Sciatic nerve (tissue), 2 donors: ENCODE measurements at places on chromosomes 4 and X.

GRCh38 chrX:9430346-9430921 is 34.4 kb upstream of the TBL1X start:
- no peak for DNase-seq

DNA sequence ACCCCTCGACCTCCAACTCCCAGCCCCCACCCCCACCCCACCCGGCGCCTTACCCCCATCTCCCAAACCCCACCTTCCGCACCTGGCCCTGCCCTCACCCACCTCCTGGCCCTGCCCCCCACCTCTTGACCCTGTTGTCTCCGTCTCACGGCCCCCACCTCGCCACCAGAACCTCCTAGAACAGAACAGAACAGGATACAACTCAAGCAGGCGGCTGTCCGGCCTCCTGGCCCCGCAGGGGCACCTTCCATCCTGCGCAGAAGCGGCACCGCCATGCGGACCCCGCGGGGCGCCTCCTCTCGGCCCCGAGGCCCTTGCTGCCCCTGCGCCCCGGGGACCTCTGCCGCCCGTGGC is 354 bp downstream of the CTAG2 start:
- DNase-seq: no peak

DNA sequence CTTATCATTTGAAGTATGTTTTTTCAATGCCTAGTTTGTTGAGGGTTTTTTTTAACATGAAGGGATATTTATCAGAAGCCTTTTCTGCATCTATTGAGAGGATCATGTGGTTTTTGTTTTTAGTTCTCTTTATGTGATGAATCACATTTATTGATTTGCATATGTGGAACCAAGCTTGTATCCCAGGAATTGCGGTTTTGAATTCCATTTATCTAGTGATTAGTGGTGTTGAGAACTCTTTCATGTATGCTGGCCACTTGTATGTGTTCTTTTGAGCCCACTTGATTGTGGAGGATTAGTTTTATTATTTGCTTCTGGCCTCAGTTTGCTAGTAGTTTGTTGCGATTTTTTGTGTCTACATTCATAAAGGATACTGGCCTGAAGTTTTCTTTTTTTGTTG is 85.0 kb upstream of the CNKSR2 start:
- no peak for DNase-seq

DNA sequence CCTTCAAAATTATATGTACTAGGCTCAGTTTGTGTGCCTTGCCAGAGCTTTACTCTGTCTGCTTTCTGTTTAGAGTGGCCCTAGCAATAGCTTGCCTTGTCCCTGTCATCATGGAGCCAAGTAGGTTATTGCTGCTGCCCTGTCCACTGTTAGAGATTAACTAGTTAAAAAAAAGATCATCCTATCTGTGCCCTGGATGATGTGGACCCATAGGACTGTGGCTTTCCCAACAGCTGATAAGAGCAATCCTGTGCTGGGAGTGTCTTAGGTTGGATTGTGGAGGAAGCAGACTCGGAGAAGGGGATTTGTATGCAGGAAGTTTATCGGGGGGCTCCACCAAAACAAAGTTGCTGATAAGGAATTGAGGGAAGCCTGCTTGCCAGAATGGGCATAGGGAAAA is 23.8 kb downstream of the PPP1R2C start:
- no peak for DNase-seq

DNA sequence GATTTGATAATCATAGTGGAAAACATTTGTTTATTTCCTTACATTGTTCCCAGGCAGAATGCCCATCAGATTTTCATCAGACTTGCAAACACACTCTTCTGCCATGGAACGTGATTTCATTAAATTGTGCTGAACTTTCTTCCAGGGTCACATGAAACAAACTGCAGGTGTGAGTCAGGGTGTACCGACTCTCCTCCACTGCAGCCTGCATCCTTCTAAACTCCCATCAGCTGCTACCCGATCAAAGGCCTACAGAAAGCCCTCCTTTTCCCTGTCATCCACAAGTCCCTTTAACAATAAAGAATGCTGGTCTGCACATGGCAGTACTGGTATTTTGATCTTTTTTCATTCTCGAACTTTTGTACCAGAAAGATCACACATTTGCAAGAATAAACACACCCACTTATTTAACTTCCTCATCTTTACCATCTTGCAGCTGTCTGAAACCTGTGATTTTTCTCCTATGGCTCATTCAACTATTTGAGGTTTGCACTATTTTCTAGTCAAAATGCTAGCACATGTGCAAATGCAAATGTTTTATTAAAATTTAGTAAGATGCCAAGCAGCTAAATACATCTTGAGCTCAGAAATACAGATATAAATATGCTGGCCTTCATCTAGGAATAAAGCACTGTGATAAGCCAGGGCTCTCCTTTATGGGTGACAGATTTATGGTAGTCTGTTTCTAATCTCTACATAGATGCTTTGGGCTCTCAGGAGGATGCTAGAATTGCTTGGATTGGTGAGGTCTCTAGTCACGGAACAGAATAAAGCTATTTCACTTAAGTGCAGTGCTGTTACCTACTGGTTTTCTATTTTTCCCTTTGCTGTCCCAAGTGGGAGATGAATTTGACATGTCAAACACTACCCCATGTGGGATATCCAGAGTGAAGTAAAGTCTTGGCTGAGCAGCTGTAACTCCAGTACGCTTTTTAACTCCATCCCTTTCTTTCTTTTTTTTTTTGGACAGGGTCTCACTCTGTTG is 25.8 kb upstream of the ARHGAP24 start:
- no peak for DNase-seq

DNA sequence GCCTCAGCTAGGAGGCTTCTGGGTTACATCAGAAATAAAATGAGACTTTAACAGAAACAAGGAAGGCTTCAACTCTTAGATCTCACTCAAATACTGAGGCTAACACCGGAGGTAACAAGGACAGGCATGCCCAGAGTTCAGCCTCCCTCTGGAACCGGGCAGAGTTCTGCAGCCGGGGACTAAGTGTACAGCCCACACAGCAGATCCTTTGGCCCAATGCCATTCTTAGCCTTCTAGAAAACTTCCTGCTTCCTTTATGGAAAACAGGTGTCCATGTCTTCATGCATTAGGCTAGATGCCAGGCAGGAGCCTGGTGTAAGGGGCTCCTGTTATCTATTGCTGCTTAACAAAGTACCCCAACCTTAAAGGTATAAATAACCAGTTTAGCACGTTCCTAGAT is 369.7 kb downstream of the BCOR start:
- DNase-seq: no peak

- no peak for DNase-seq
Measured at GRCh38 chrX:13087322-13088155, 43.1 kb upstream of the FAM9C start.

GRCh38 chr4:134807231-134807745 is 605.7 kb upstream of the PABPC4L start:
- DNase-seq: no peak

GRCh38 chr4:88793475-88793874 is 95.8 kb upstream of the NAP1L5 start:
- no peak for DNase-seq

- DNase-seq: no peak
Measured at GRCh38 chr4:53057679-53058078, 195.6 kb downstream of the RASL11B start.

DNA sequence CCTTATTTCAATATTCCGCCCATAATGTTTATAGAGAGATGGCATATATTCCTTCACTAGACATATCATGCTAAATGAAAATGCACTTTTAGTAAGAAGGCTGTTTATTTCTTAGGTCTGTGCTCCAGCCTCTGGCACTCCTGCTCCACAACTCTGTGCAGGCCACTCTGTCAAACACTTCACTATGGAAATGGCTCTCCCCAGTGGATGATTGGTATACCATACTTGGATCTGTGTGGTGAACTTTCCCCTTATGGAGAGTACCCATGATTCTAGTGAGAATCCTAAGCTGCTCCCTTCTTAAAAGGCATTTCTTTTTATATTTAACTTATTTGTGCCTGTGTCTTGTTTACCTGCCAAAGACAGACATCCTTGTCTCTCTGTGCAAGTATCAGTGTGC is 480.1 kb upstream of the GALNT7 start:
- no peak for DNase-seq
